ENCODE measurements at places on chromosomes 12 and 14.

DNA sequence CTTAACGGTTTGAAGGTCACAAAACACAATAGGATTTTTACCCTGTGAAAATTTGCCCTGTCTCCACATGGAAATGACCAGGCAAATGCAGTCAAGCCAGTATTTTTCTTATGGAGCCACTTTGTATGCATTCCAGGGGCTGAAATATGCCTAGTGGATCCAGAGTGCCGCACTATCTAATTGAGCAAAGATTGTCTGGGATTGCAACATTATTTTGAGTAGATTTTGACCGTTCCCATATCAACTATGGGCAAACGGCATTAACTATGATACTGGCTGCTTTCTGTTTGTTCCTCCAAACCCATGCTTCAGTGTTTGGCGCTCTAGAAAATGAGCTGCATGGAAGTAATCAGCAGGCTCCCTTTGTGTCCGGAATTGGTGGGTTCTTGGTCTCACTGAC is 223.0 kb downstream of the BTG1 start:
- DNase-seq: no peak

GRCh38 chr12:105754313-105754712 is 384.4 kb downstream of the NUAK1 start:
- DNase-seq: no peak

- DNase-seq: no peak
Observed at GRCh38 chr12:122853582-122854245, 18.5 kb downstream of the HIP1R start.

DNA sequence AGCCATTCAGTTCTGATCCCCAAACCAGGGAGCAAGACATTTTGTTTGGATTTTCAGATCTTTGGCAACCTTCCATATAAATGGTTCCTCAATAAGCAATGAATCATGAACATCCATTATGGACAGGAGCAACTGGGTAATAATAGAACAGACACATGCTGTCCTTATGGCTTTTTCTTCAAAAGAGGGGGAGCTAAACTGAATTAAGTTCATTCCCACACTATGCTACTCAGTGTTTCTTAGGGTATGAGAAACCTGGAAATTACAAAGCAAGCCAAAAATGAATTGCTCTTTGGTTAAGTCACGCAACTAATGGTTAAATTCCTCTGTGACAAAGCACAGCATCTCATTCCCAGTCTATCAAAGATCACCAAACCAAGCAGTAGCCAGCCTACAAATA is 51.0 kb downstream of the PTGER2 start:
- DNase-seq: no peak

DNA sequence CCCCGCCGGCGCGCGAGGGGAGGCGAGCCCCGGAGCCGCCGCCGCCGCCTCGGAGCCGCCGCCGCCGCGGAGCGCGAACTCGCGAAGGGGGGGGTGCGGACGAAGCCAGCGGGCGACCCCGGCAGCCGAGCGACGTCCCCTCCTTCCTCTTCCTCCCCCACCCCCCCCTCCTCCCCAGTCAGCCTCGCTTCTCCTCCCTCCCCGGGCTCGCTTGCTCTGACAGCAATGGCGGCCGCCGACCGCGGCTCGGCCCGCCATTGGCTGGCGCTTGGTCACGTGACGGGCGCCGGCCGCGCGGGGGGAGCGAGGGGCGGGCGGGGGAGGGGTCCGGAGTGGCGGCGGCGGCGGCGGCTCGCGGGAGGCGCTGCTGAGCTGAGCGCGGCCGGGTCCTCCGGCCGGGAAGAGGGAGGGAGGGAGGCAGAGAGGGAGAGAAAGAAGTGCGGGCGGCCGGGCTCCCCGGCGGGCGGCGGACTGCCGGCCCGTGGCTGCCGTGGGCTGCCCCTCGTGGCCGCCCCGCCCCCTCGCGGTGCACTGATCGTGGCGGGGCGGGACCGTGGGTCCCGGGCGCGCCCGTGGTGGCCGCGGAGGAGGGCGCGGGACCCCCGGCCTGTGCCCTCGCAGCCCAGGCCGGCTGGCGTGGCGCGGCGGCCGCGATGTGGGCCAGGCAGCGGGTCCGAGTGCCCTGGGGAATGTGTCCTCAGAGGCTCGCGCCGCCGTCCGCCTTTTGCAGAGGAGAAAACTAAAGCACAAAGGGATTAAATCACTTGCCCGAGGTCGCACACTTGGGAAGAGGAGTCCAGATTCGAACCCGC is at the start of gene MED13L:
TSS of gene MED13L (minus strand) at position 227 of the 812 bp plus-strand sequence. CDS start 562 bp downstream, outside the sequence.
- DNase-seq: peak; percentile 85

- no peak for DNase-seq
Observed at GRCh38 chr12:56391721-56392120, 29.1 kb upstream of the APOF start.
